NCI-H2029 (cell line): ENCODE measurements at places on chromosomes 12 and 14.

DNA sequence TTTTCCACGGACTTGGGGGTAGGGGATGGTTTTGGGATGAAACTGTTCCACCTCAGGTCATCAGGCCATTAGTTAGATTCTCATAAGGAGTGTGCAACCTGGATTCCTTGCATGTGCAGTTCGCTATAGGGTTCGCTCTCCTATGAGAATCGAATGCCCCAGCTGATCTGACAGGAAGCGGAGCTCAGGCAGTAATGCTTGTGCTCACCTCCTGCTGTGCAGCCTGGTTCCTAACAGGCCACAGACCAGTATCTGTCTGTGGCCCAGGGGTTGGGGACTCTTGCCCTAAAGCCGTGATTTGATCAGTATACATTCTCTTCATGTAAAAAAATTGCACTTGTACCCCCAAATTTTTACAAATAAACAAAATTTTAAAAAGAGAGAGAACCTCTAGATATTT is 219.4 kb upstream of the CPNE8 start:
- no peak for DNase-seq

GRCh38 chr14:63267171-63267570 is 51.6 kb downstream of the GPHB5 start:
- DNase-seq: no peak

- no peak for DNase-seq
Measured at GRCh38 chr12:92381856-92382255, 236.2 kb upstream of the BTG1 start.

DNA sequence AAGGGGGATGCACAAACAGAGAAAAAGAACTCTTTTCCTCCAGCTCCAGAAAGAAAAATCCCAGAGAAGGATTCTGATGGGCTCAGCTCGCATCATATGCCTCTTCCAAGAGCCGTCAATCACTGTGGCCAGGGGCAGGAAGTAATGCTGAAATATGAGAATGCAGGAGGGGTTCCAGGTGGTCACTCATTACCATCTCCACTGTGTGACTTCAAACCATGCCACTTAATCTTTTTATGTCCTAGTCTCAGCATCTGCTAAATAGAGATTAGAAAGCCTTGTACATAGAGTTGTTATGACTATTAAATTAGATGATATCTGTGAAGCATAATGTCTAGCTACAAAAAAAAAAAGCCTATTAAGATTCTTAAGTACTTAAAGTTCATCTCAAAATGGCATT is 65.6 kb upstream of the FICD start:
- no peak for DNase-seq

DNA sequence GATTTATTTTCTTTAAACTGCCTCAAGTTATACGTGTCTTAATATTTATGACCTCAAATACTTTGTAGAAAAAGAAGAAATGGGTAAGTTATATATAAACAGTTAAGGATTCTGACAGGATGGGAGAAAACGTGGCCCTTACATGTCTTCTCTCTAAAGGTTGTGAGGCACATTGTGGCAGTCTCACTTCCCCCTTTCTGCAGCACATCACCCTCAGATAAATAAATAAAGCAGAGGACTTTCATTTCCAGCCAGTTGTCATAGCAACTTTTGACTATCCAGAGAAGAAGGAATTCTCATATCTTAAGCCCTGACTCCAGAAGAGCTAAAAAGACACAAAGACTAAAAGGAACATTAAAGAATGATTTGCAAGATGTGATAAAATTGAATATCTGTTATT is 28.8 kb upstream of the CEP83 start:
- DNase-seq: no peak

DNA sequence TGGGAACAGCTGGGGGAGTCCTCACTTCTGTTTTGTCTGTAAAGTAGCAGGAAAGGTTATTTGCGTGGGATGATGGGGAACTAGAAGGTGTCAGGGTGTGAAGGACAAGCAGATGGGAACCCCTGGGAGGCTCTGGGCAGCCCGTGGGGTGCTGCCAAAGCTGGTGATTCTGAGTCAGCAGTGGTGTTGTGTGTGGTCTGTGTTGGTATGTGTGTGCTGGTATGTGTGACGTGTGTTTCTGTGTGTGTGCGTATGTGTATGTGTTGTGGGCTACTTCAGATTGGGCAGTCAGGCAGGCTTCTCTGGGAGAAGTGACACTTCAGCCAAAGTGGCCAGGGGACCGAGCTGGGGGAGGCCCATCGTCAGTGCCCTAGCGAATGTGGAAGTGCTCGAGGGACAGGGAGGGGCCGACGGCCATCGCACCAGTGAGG is 15.3 kb upstream of the BDKRB2 start:
- DNase-seq: no peak
